Stimulated activated CD8-positive, alpha-beta memory T cell treated with anti-CD3 and anti-CD28 coated beads, Interleukin-7, amount 100 ng/mL, for 1 hour (primary cell): ENCODE measurements at places on chromosomes 2 and 18.
A peak's percentile ranks its signal among the peaks of the same experiment; 100 is the strongest.

DNA sequence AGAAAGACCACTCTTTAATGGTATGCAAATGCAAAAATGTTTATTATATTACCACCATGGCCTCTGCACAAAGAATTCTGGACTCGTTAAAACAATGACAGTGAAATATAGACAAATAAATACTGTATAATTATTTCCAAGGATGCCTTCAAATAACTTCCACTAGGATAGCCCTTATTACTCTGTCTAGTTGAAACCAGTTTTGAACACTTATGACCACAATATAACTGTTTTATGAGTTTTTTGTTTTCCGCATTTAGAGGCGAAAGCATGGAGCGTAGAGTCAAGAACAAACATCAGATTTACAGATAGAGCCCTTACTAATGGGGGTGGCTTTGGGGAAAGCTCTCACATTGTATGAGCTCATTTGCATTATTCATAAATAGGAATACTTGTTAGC, 559.5 kb downstream of the CNTNAP5 start:
- DNase-seq = no peak

DNA sequence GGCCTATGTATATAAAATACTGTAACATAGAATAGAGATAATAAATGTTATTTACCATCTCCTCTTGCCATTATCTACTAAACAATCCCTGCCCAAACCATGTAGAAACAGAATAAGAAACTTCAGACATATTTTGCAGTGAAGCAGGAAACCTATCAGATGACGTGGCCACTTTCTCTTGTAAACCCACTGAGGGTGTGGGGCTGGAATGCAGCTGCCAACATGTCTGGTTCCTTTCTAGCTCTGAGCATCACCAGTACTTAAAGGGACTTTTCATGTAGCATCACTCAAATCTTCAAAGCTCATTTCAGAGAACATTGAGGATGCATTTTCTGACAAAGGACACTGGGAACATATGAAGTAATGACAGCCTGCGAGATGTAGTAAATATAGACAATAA, 251.8 kb downstream of the LPIN1 start:
- DNase-seq = no peak

- no peak for DNase-seq
These were observed 255.7 kb downstream of the HDAC4 start for GRCh38 chr2:239145106-239145505.

GRCh38 chr2:235063471-235063961, 111.7 kb downstream of the SH3BP4 start:
- no peak for DNase-seq

- no peak for DNase-seq
These were observed 23.4 kb downstream of the LCLAT1 start for GRCh38 chr2:30470426-30470825.

- no peak for DNase-seq
These were observed 1.3 kb downstream of the DUSP28 start for GRCh38 chr2:240561325-240561971.

DNA sequence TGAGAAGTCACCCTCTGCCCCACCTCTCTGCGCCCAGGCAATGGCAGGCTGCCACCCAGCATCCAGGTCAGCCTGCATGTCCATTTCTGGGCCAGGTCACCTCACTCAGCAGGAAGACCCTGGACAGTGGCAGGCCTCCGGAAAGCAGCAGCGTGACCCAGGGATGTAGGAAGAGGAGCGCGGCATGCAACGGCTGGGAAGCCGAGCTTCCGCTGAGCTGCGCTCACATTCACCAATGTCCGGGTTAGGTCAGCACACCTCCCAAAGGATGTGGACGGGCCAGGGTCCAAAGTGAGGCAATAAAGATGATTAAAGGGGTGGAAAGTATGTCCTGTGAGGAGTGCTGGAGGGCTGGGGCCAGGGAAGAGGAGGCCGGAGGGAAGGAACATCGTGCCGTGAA, 174.5 kb downstream of the CTIF start:
- DNase-seq = no peak

DNA sequence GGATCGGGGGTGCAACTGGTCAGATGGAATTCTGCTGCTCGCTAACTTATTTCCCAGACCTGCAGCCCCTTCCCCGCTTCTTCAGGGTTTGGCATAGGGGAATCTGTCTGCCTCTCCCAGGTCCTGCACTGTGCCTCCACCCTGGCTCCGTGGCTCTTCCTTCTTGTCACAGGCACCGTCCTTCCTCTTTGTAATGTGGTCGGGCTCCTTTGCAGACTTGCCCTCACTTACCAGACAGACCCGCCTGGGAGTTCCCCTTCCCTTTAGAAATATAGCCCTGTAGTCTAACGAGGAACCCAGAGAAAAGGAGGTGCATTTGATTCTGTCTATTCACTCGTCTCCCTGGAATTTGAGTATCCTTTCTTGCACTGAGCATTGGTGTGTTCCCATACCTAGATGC, 63.9 kb upstream of the PAX8 start:
- DNase-seq = no peak

DNA sequence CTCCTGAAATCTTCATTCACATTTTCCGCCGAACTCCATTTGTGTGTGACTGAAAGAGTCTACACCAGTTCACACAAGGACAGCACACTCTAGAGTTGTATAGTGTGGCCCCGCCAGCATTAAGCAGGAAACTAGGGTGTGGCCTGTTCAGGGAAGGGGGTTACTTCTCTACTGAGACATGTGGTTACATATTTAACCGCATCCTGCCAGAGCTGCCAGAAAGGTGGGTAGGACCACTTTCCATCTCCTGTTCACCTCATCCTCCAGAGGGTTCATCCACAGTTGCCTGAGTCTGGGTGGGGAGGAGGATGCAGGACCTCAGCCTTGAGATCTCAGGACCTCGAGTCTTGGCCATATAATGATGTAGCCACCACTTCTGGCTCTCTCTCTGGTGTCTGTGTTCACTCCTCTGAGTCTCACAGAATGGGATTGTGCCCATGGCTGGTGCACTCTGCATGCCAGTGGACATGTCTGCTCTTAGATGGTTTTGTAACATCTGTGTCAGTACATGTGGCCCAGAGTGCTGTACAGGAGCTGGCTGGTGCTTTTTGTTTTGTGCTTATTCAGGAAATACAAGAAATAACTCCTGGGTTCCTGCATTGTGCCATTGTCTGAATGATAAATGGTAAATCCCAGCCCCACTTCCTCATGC, 7.7 kb upstream of the SP140L start:
- peak; percentile 39 for DNase-seq

DNA sequence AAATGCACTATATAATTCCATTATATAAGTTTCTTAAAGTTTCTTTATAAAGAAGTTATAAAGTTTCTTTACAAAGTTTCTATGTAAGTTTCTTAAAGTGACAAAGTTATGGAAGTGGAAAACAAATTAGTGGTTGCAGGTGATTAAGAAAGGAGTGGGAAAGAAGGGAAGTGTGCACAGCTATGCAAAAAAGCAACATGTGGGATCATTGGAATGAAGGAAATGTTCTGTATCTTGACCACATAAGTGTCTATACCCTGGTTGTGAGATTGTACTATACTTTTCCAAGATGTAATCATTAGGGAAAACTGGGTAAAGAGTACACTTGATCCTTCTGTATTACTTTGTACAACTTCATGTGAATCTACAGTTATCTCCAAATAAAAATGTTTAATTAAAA, 1541.1 kb downstream of the LRP1B start:
- no peak for DNase-seq

DNA sequence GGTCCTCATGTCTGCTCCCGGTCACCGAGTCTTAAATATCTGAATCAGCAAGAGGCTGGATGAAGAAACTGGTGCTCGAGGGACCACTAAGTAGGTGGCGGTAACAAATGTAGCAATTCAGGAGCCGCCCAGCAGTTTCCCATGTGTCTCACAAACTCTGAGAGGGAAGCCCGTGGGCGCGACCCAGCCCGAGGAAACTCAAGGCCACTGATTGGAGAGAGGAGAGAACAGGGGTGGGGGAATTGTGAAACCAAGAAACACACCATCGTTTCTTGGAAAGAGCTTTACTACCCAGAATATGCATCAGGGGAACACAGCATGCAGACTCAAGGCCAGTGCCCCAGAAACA, 10.8 kb downstream of the MLPH start:
- DNase-seq = no peak

- DNase-seq = no peak
These were observed 29.9 kb downstream of the CREG2 start for GRCh38 chr2:101357376-101357775.

DNA sequence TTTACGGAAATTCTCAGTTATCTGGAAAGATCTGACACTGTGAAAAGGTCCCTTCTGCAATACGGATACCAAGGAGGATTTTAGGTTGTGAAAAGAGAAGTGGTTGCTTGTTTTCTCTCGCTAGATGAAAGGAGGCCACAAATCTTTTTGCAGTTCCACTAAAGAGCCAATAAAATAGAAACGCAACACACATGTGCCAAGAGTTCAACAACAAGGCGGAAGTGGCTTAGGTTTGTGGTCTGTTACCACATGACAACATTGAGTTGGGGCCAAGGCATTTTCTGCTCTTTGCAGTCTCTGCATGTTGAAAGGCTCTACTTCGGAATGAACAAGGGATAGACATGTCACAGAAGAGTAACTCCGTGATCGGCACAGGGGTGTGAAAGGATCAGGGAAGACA, 115.7 kb upstream of the OSR1 start:
- no peak for DNase-seq

- no peak for DNase-seq
These were observed 8.5 kb downstream of the SPEG start for GRCh38 chr2:219443016-219443696.

GRCh38 chr2:37776487-37776886, 105.0 kb upstream of the CDC42EP3 start:
- no peak for DNase-seq

- no peak for DNase-seq
These were observed 532.1 kb downstream of the FBXO15 start for GRCh38 chr18:73615506-73615905.

DNA sequence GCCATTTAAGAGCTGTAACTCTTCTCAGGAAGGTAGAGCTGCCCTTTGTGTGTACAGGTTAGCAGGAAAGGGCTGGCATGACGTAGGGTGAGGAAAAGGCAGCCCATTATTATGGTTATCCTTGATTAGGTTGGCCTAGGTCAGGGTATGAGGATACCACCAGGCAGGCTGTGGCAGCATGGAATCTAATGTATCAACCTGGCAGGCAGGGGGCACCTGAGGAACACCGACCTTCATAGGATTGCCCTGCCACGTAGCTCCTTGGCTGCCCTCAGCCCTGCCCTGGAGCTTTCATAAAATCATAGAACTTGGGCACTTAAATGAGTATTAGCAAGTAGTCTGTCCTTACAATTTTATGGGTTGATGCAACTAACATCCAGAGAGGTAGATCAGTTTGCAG, 261.6 kb downstream of the LTBP1 start:
- DNase-seq = no peak

- no peak for DNase-seq
These were observed 35.6 kb upstream of the PNPT1 start for GRCh38 chr2:55729136-55729685.

DNA sequence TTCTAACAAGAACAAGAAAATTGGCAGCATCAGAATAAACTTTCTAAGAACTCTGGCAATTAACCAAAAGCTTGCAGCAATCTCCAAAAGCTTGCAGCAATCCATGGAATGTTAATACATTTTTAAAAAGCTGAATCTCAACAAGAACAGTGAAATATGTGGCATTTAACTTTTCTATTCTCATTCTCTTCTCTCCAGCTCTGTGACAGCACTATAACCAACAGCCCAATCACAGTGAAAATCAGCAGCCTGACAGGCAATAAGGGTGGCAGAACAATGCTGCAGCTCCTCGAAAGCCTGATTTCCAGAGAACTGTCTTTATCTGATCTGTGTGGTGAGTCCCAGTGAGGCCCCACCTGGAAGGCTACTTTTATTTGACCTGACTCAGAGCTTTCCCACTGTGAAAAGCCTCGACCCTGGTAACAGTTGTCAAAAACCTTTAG, 60.0 kb downstream of the TMEM131 start:
- DNase-seq = no peak

DNA sequence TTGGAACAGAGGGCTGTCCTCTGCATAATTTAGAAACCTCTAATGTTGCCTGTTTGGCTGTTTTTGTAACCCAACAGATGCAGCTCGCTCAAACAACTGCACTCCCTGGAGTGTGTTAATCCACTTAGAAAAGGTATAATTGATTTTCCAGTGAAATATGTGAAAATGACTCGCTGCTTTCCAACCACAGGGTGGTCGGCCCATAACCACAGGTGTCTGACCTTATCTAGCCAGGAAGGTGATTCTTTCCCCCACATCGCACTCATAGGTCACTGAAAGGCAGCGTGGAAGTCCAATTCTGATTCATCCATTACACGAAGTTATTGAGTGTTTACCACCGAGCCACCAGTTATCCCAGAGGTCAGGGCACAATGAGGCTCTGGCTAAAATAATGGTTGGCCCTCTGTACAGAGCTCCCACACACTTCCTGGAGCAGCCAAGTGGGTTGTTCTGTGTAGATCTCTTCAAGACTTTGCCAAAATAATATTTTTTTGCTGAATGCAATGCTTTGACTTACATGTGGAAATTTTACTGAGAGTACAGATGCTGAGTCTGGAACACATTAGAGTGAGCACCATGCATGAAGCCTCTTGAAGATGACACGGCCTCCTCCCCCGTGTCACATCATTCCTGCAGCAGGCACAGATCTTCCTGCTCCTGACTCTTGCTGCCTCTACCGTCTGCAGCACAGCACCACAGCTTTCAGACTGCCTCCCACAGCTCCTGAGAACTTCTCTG, 396.2 kb downstream of the ZNF516 start:
- DNase-seq = no peak

DNA sequence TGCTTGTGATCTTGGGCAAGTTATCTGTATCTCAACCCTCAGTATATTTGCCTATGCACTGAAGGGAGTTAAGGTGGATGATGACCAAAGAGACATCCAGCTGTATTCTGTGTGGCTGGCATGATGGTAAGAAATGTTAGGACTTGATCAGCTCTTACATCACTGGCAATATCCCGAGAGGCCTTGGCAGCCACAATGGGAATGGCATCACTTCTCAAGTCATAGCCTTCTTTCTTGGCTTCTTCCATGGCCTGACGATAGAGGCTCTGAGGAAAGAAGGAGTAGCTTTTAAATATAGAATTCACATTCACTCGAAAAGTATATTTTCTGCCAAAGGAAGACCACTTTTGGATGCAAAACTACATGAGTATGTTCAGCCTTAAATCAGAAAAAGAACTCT, 113.5 kb downstream of the NEB start:
- no peak for DNase-seq

- DNase-seq = no peak
These were observed 23.5 kb upstream of the BZW1 start for GRCh38 chr2:200788121-200788718.
